Astrocyte of the hippocampus (primary cell): ENCODE measurements at places on chromosomes 1 and 21.

GRCh38 chr21:38784458-38785266, 21.1 kb upstream of the ETS2 start:
- DNase-seq = no peak

GRCh38 chr1:217910791-217911320, 279.7 kb downstream of the SPATA17 start:
- peak; percentile 4 for DNase-seq

DNA sequence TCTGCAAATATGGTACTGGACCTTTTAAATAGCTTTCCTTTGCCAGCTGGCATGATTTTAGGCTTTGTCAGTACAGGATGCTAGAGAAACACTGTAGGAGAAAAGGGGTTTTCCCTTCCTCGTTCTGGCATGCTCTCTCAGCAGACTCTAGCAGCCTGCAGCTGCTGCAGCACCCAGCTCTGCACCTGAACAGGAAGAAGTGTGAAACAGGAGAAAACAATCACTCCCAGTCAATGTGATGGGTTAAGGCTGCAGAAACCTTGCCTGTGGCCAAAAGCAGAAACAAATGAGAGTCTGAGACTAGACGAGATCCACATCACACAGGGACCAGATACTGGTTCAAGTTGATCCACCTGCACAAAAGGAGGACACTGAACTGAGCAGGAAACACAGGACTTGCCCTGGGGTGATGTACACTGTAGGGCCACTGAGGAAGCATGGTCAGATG, 21.2 kb downstream of the OVGP1 start:
- DNase-seq = peak; percentile 45

DNA sequence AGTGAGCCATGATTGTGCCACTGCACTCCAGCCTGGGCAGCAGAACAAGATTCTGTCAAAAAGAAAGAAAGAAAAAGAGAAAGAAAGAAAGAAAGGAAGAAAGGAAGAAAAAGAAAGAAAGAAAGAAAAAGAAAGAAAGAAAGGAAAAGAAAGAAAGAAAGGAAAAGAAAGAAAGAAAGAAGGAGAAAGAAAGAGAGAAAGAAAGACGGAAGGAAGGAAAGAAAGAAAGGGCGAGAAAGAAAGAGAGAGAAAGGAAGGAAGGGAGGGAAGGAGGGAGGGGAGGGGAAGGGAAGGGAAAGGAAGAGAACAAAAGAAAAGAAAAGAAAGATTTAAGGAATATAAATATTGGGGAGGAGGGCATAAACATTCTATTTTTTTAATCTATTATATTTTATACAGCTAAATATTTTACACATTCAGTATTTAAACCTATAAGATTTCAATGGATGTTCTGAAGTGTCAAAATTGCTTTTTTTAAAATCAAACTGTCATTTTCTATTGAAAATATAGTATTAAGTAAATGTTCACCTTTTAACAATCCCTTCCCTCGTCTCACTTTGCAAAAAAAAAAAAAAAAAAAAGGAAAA, 6.8 kb upstream of the JAK1 start:
- no peak for DNase-seq

DNA sequence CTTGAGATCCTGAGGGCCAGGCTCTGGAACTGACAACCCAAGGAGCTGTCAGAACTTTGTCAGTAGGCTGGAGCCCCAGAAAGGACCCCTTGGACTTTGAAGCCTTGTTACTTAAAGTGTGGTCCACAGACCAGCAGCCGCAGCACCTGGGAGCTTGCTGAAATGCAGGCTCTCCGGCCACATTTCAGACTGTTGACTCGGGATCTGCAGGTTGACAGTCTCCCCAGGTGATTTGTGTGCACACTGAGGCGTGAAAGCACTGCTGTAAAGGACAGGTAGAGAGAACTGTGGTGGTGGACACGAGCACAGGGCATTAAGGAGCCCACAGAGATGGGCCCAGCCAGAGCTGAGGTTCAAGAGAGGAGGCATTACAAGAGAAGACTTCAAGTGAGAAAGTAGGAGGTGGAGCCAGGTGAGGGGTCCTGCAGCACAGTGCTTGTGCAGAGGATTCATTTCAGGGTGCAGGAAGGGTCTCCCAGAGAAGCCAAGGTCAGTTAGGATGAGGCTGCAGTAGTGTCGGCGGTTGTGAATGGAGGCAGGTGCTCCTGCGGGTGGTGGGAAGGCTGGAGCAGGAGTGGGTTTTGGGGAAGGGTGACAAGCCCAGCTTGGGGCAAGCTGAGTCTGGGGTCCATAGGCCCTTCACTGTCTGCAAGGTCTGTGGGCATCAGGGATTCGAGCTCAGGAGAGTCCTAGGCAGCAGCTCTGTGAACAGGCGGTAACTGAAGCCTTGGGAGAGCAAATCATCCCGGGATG, 4.6 kb downstream of the HYI start:
- no peak for DNase-seq
